ENCODE measurements at places on chromosomes 6 and 20.

- no peak for DNase-seq
These were observed 45.0 kb downstream of the LIN28B start for GRCh38 chr6:105001906-105002305.

DNA sequence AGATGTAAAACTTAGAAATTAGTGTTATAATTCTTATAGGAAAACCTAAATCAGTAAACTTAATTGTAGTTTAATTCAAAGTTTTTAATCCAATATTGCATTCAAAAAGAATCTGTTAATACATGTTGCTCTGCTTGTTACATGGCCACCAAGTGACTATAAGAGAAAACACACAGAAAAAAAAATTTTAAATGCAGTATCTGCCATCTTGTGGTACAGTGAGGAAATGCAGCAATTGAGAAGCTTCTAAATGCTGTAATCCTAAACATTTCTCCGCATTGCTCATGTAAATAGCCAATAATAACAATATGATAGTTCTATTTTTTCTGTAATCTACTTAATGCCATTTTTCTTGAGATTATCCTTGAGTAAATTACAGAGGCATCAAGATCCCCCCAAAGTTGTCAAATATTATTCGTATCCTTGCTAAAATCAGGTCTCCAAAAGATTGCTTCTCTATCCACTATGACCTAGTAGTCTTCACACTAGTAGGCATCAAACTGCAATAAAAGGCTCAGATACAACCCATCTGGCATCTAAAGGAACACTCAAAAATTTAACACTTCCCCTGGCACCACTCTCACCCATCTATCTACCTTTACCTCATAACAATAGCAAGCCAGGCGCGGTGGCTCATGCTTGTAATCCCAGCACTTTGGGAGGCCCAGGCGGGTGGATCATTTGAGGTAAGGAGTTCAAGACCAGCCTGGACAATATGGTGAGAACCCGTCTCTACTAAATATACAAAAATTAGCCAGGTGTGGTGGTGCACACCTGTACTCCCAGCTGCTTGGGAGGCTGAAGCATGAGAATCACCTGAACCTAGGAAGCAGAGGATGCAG lies 34.6 kb downstream of the HDAC2 start:
- peak; percentile 68 for DNase-seq

DNA sequence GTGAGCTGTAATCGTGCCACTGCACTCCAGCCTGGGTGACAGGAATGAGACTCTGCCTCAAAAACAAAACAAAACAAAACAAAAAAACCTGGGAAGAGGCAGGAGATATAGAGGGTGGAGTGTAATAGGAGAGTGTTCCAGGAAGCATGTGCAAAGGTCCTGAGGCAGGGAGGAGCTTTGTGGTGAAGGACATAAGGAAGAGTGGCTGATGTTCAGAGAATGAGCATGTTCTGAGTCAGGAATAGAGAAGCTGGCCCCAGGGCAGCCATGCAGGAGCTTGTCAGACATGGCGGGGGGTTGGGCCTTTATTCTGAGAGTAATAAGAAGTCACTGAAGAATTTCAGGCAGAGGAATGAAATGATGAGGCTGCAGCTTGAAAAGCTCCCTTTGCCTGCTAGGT lies 337.0 kb downstream of the CDH26 start:
- no peak for DNase-seq

DNA sequence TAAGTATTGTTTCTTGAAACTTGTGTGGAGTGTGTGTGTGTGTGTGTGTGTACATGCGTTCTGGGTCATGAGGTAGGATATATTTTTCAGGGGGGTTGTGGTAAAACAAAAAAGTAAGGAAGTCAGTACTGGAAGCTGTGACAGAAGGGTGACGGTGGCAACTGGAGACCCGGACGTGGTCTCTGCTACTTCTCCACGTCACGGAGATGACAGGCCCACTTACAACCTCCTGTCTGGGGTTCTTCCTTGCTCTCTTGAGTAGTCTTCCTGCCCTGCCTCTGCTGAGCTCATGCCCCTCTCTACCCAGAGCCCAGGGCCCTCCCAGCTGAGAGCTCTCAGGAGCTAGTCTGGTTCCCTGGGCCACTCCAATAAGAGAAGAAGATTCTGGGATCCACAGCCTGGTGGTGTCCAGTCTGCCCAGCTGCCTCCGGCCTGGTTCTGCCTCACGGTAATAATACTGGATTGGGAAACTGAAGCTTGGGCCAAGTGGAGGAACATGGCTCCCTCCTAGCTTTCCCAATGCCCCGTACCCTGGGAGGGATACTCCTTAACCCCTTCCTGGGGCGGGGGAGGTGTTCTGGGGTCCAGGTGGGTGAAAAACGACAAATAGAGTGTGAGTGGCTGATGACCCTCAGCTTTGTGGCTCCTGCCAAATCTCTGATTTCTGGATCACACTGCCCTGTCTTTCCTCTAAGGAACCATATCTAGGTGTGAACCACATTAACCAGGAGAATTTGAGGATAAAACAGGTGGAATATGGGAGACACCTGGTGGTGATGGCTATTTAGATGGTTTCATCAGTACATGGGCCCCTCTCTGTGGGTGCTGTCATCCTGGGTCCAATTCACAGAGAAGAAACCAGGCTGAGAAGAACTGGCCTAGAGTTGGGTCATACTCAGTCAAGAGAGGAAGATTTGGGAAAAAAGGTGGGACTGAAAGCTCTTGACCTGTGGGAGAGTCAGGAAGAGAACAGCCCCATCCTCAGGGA lies 27.2 kb downstream of the VEGFA start:
- DNase-seq = peak; percentile 33

DNA sequence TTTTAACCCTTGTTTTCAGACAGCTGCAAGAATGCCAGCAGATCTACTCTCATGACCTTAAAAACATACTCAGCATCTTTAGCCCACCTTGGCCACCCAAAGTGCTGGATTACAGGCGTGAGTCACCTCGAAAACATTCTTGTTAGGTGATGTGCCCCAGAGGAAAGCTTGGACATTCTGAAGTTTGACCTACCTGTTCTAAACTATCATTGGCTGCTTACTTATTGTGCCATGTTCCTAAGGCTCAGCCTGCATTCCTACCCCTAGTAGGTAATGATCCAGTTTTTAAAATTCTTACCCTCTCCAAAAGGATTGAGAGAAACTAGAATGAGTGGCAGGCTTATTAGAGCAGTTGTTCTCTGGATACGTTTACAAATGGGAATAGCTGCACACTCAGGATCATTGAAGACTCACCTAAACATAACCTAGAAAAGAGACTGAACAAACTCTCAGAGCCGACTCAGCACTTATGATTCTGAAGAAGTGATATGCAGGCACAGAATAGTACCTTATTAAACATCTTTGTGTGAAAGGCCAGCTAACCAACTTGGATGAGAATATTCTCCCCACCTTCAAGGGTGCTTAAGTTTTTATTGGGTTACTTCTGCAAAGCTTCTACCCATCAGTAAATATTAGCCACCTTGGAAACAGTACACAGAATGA lies 362.1 kb downstream of the NRN1 start:
- DNase-seq = no peak

- DNase-seq = no peak
These were observed 431.2 kb upstream of the PTCHD4 start for GRCh38 chr6:48542191-48542590.

GRCh38 chr6:66838764-66839163 lies 1131.7 kb upstream of the EYS start:
- DNase-seq = no peak

Measured in suppressor macrophage (primary cell).